ENCODE measurements at places on chromosomes 11 and 22.

DNA sequence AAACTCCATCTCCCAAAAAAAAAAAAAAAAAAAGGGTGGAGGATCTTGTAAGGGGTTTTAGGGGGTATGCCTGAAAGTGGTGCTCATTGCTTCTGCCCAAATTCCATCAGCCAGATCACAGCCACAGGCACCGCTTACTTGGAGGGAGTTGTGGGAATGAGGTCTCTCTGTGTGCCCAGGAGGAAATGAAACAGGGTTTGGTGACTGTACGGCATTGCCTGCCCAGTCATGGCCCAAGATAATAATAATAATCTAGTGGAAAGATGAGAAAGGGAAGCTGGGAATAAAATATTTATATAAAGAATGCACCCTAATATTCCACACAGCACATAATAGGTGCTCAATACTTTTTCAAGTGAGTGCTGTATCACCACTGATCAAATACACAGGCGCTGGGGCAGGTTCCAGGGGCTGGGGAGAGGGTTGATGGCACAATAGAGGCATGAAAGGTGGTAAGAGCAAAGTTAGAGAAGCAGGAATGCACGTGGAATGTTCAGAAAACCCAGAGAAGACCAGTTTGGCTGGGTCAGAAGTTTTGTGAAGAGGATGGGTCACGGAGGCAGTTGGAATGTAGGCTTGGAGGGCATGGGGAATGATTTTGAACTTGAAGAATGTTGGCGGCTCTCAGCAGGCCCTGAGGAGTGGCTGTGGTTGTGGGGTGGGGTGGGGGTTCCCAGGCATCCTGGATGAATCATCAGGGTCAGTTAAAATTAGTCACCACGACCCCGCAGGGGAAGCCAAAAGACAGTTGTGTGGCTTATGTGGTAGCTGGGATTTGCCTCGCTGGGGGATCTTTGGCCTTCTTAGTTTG is 12.5 kb upstream of the MB start:
- no peak for DNase-seq

DNA sequence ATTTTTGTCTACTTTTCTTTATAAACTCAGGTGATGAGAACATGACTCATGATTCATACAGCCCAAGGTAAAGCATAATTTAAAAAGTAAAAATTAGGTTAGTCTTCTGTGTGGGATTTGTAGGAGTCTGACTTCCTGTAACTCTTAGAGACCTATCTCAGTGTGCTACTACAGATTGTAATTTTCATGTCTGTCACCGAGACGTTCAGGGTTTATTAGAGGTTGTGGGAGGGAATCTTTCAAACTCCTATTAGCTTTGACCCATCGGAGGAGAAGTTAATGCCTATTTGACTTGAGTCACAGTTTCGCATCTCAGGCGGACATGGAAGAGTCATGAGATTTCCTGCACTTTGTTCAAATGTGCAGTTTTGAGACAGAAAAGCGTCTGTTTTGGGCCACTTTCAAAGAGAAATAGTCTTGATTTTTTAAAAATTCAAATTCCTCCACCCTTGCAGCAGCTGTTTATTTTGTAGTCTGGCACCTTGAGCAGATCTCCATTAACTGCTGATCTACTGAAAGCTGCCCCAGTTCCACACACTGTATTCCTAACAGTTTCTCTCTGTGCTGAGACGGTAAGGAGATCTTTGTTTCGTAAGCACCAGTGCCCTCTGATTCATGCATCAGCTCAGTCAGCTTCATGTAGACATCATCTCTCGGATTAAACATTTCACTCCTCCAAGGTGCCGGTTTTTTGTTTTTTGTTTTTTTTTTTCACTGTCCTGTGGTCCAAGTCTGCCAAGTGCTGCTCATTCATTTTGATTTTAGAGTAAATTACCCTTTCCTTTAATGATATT is 24.3 kb downstream of the ALKBH3 start:
- no peak for DNase-seq

GRCh38 chr11:101456812-101457211 is 127.0 kb downstream of the TRPC6 start:
- DNase-seq, result peak; percentile 4

DNA sequence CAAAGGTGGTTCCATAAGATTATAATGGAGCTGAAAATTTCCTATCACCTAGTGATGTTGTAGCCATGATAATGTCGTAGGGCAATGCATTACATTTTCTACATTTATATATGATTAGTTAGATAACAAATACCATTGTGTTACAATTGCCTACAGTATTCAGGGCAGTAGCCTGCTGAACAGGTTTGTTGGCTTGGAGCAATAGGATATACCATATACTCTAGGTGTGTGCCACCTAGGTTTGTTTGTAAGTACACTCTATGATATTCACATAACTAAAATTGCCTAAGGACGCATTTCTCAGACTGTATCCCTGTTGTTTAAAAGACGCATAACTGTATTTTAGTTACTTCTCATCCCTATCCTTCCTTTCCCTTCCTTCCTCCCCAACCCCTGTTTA is 13.6 kb downstream of the PLEKHB1 start:
- no peak for DNase-seq

DNA sequence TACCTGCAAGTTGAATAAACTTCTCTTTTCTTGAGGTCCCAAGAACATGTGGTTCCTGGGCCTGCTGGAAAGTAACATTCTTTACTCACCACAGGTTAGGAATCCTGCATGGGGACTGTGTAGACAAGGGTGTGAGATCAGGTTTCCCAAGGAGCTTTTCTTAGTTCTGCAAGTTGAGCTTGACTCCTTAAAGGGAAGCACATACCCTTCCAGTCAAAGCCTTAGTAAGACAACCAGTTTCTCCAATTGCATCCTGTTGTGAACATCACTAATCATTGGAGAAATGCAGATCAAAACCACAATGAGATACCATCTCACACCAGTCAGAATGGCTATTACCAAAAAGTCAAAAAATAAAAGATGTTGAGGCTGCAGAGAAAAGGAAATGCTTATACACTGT is 48.3 kb upstream of the PAK1 start:
- no peak for DNase-seq

DNA sequence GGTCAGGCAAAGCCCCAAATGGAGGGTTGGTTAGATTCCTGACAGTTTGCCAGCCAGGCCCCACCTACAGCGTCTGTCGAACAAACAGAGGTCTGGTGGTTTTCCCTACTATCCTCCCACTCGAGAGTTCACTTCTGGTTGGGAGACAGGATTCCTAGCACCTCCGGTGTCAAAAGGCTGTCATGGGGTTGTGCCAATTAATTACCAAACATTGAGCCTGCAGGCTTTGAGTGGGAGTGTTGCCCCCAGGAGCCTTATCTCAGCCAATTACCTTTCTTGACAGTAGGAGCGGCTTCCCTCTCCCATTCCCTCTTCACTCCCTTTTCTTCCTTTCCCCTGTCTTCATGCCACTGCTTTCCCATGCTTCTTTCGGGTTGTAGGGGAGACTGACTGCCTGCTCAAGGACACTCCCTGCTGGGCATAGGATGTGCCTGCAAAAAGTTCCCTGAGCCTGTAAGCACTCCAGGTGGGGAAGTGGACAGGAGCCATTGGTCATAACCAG is 4.7 kb upstream of the TTC36 start:
- DNase-seq, result no peak

- DNase-seq, result no peak
Measured at GRCh38 chr22:19132693-19133400, 1.7 kb downstream of the TSSK2 start.

- DNase-seq, result no peak
Measured at GRCh38 chr22:37146507-37147180, 3.1 kb downstream of the IL2RB start.
